NCI-H2081 (cell line): ENCODE measurements at places on chromosomes 4 and X.

- no peak for DNase-seq
Measured at GRCh38 chr4:109589605-109590004, 29.6 kb downstream of the MCUB start.

- DNase-seq, result no peak
Measured at GRCh38 chrX:150543230-150544155, 24.9 kb upstream of the MTM1 start.

DNA sequence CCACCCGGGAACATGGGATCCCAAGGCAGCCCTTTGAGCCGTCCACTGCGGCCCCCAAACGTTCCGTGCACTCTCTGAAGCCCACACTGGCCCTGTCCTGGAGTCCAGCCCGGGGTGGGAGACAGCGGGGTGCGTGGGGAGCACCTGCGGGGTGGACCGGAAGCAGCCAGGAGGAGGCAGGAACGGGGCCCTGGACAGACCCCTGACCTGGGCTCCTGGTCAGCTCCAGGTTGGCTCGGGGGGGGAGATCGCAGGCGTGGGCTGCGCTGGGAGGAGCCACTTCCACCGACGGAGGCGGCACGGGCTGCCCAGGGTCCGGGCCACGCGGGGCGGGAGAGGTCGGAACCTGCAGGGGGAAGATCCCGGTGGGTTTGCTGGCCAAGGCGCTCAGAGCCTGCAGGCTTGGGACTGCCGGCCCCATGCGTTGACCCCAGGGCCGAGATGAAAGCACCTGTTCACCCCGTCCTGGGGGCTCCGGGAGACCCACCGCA lies 5.7 kb upstream of the PLCXD1 start:
- no peak for DNase-seq

- DNase-seq, result peak; percentile 37
Measured at GRCh38 chr4:176789955-176790354, 2.8 kb downstream of the VEGFC start.

- DNase-seq, result no peak
Measured at GRCh38 chrX:33032700-33033099, 178.6 kb downstream of the DMD start.

GRCh38 chr4:39126256-39127095 lies 55.9 kb upstream of the WDR19 start:
- DNase-seq, result no peak

DNA sequence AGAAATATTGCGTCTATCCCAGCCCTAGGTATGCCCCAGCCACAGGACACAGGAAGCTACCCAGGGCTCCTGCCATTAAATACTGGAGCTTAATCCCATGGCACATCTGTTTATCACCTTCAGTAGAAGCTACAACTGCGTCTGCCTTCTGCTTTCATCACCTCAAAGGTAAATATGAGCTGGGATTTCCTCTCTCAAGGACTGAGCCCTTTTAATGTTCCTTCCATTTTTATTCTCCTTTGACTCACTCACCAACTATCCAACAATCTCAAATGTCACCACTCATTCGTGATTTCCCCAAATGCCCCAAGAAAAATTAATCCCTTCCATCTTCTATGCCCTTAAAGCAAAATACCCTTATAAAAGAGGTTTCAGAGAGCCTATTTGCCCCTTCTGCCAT lies 1.8 kb upstream of the MID1 start:
- no peak for DNase-seq

DNA sequence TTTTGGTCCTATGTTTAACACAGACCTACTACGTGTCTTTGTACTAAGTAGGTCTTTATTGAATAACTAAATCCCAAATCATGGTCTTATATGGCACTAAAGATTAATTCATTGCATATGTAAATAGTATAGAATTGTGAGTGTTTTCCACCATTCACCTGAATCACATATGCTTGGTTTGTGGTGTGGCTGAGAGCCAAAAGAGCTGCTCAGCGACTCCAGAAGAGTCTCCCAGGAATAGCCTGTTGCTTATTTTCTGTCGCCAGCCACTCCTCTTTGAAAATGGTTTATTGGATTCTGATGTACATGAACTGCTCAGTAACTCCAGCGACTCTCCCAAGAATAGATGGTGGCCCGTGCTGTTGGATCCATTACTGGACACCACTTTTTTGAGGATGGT lies 184.5 kb downstream of the CLCN4 start:
- DNase-seq, result no peak

GRCh38 chr4:114279711-114280110 lies 300.3 kb upstream of the ARSJ start:
- DNase-seq, result no peak

DNA sequence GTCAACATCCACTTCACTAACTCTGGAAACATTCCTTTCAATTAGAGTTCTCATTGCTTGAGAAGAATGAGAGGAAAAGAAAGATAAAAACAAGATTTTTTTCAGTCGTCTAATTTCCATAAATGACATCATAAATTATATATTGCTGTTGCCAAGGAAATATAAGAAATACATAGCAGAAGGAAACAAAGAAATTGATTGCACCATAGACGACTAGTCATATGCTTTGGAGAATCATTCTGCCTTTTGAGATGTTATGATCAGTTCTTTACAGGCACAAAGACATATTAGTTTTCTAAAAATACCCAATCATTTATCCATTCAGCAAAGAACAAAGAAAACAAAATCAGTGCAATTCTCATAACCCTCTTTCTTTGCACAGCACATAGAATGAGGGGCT lies 672 bp upstream of the C1QTNF7 start:
- DNase-seq, result no peak

DNA sequence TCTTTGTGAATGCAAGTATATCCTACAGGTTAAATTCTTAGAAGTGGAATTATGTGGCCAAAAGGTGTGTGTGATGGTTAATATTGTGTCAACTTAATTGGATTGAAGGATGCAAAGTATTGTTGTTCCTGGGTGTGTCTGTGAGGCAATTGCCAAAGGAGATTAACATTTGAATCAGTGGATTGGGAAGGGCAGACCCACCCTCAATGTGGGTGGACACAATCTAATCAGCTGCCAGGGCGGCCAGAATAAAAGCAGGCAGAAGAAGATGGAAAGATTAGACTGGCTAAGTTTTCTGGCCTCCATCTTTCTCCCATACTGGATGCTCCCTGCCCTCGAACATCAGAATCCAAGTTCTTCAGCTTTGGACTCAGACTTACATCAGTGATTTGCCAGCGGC lies 76.2 kb upstream of the GBA3 start:
- DNase-seq, result no peak

GRCh38 chrX:132757066-132757623 lies 201.3 kb downstream of the HS6ST2 start:
- no peak for DNase-seq

- DNase-seq, result no peak
Measured at GRCh38 chrX:46572340-46572936, 1.1 kb upstream of the CHST7 start.

DNA sequence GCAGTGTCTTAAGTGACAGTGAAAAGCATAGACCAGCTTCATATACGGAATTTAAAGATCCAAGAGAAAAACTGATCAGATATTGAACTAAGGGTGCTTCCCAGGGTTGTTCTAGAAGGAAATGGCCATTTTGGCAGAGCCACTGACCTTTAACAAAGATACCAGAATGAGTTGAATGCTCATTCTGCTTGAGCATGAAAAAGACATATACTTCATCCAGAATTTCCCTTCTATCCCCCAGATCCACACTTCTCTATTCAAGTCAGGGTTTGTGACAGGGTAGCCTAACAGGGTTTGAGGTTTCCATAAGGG lies 45.6 kb upstream of the FAM9C start:
- DNase-seq, result no peak

GRCh38 chrX:111914398-111915090 lies 38.6 kb downstream of the TRPC5OS start:
- peak; percentile 27 for DNase-seq

DNA sequence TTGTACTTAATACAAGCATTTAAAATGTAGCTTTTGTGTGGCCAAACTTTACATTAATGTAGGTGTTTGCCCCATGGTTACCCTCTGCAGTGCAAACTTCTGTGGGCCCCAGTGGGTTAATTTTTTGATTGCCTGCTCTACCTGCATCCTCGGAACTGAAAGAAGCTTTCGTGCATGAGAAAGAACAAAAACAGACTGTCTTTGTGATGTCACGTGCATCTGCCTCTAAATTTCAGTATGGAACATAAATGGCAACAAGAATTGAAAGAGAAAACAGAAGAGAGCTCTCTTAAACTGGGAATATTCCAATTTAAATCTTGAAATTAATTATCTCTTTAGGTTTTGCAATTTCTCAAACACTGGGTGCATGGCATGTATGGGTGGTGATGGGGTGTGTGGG lies 182.4 kb upstream of the LCORL start:
- DNase-seq, result no peak

- DNase-seq, result peak; percentile 25
Measured at GRCh38 chr4:19736968-19737756, 514.5 kb upstream of the SLIT2 start.

DNA sequence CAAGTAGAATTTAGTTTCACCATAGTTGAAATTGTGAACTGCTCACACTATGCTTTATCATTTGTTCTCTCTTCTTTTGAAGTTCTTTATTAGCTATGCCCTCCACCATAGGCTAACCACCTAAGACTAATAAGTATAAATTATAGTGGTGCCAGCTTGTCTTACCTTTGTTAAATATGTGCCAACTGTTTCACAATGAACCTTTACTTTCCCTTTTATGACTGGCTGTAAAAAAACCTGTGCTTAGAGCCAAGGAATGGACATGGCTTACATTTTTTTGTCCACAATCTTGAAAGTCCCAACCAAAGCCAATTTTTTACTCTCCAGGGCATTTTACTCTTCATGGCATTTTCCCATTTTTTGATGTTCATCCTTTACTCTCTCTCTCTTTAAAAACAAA lies 123.5 kb upstream of the LEF1 start:
- DNase-seq, result no peak

DNA sequence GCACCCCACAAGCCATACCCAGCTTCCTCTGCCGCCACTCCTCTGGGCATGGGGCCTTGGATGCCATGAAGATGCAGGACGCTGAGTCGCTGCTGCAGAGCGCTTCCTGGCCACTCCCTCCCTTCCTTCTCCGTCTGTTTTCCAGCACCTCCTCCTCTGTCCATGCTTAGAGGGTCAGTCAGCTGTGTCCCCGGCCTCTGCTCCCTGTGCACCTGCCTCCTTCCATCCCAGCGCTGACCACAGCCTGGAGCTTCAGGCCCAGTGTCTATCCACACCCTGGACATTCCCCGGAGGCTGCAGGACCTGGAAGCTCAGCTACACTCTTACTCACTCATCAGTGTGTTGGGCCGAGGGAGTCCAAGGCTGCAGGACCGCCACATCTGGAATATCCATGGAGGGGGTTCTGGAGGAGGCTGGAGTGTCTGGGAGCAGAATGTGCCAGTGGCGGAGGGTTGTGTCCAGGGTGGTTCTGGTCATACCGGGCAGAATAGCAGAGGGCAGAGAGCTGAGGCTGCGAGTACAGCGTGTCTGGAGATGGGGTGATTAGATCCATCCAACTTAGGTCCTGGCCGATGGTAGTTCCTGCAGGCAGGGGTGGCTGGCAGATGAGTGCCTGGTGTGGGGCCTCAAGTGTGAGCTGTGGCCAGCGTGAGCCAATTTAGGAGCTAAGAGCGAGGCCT lies 58.6 kb upstream of the ADRA2C start:
- DNase-seq, result no peak

GRCh38 chr4:124629681-124630080 lies 82.9 kb downstream of the ANKRD50 start:
- no peak for DNase-seq

- DNase-seq, result no peak
Measured at GRCh38 chr4:4720646-4721045, 138.8 kb upstream of the MSX1 start.

GRCh38 chr4:147340111-147340510 lies 140.8 kb upstream of the EDNRA start:
- no peak for DNase-seq

DNA sequence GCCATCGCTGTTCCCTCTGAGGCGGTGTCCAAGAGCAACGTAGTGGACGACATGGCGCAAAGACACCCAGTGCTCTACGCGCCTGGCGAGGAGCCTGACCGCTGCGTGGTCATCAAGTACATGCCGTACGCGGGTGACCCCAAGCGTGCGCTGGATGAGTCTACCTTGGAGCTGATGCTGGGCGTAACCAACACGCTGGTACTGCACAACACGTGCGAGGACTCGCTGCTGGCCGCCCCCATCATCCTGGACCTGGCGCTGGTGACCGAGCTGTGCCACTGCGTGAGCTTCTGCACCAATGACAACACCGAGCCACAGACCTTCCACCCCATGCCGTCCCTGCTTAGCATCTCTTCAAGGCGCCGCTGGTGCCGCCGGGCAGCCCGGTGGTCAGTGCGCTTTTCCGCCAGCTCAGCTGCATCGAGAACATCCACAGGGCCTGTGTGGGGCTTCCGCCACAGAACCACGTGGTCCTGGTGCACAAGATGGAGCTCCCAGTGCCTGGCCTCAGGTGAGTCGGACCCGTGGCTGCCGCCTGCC lies 129.0 kb downstream of the ANAPC4 start:
- no peak for DNase-seq

- DNase-seq, result no peak
Measured at GRCh38 chr4:2126309-2127043, 67.3 kb downstream of the NAT8L start.

GRCh38 chr4:52658641-52659000 lies 480 bp downstream of the USP46 start:
- no peak for DNase-seq

DNA sequence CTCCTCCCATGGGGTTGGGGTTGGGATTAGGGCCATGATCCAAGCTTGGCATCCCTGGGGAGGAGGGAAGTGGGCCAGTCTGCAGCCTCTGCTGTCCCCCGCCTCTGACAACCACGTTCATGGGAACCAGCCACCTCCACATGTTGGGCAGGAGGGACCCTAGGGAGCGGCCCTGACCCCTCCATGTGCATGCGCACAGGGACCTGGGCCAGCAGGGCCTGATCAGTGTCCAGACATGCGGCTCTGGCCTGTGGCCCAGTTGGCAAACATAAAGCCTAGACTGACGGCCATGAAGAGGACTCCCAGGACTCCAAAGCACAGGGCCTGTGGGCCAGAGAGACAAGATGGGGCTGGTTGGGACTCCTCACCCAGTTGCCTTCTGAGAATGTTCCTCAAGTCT lies 11.3 kb downstream of the SLC38A5 start:
- DNase-seq, result no peak

DNA sequence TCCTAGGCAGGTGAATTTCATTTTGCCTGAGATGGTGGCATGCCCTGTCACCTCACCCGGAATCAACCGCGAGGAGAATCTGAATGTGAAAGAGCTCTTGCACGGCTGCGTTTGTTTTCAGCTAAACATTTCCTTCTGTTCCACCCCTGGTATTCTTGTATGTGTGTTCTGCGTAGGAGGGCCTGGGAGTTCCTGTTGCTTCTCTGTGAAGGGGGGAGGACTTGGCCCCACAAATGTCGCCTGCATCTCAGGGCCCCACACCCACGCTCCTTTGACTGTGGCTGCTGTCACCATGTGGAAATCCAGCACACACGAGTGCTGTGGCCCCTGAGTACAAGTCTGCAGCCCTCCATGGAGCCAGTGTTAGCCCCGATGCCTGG lies 45.8 kb upstream of the CLCN4 start:
- no peak for DNase-seq

DNA sequence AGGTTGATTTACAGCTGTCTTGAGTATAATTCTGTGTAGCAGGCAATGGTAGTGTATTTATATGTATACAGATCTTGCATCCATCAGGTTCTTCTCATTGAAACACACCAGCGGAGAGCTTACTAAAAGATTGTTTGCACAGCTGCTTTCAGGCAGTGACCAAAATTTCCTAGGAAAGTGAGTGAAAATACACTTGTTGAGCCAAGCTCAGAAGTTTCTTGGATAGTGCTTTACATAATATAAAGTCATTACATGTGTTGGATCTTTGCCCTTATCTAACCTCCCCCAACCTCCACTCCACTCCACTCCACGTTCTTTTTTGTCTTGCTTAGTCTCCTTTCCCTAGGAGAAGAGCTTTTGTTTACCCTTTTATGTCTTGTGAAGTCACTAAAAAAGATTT lies 34.1 kb downstream of the CNKSR2 start:
- no peak for DNase-seq
